Keratinocyte (primary cell): ENCODE measurements at places on chromosomes 6 and 20. TPM values are rescaled to one million over a fixed set of nuclear protein-coding genes. Genes with fewer than 3 reads are reported as not detected.

The BMP5 gene
- polyA plus RNA-seq: not detected in 3 replicates

The FILIP1 gene
- polyA plus RNA-seq: 0.01 TPM in 1 of 3 replicates, not detected in the others

The NKX2-4 gene
- not detected in 3 replicates for polyA plus RNA-seq

The KIF3B gene
- 16.2 to 25.4 TPM (median 20.3 TPM) in 3 replicates for polyA plus RNA-seq

The CD83 gene
- 2.2 to 3.8 TPM (median 3.4 TPM) in 3 replicates for polyA plus RNA-seq

The DEFB132 gene
- not detected in 3 replicates for polyA plus RNA-seq

The HAO1 gene
- polyA plus RNA-seq: not detected in 3 replicates

The STMND1 gene
- polyA plus RNA-seq: not detected in 3 replicates

The TCF15 gene
- not detected in 3 replicates for polyA plus RNA-seq

The SIM1 gene
- polyA plus RNA-seq: not detected in 3 replicates

The CLDN20 gene
- polyA plus RNA-seq: 0.09 to 0.39 TPM in 2 of 3 replicates, not detected in the other

The OR2H2 gene
- polyA plus RNA-seq: not detected in 3 replicates

The E2F1 gene
- 1.3 to 3.4 TPM (median 2.8 TPM) in 3 replicates for polyA plus RNA-seq

The LBP gene
- polyA plus RNA-seq: not detected in 3 replicates

The OTOR gene
- not detected in 3 replicates for polyA plus RNA-seq

The HLA-F gene
- polyA plus RNA-seq: 36.2 to 66.6 TPM (median 46.0 TPM) in 3 replicates

The CASS4 gene
- polyA plus RNA-seq: 0.01 to 0.10 TPM in 2 of 3 replicates, not detected in the other

The FAM209A gene
- 0.35 to 0.55 TPM in 2 of 3 replicates, not detected in the other for polyA plus RNA-seq

The HLA-DQA2 gene
- not detected in 3 replicates for polyA plus RNA-seq

The MCM8 gene
- polyA plus RNA-seq: 2.9 to 7.0 TPM (median 4.0 TPM) in 3 replicates

The RBM24 gene
- polyA plus RNA-seq: 1.3 to 1.9 TPM (median 1.3 TPM) in 3 replicates

The RBBP8NL gene
- polyA plus RNA-seq: 0.05 to 0.26 TPM (median 0.13 TPM) in 3 replicates

The DZANK1 gene
- 1.7 to 3.4 TPM (median 3.0 TPM) in 3 replicates for polyA plus RNA-seq

The DEF6 gene
- 12.4 to 17.4 TPM (median 17.3 TPM) in 3 replicates for polyA plus RNA-seq

The CLPSL2 gene
- polyA plus RNA-seq: not detected in 3 replicates

The ATP6V1G2 gene
- polyA plus RNA-seq: 0.46 to 1.3 TPM (median 0.94 TPM) in 3 replicates

The PBOV1 gene
- not detected in 3 replicates for polyA plus RNA-seq

The SIGLEC1 gene
- polyA plus RNA-seq: not detected in 3 replicates

The TUBE1 gene
- polyA plus RNA-seq: 6.3 to 15.4 TPM (median 11.0 TPM) in 3 replicates

The RING1 gene
- 20.3 to 28.3 TPM (median 23.0 TPM) in 3 replicates for polyA plus RNA-seq

The PRICKLE4 gene
- polyA plus RNA-seq: 0.13 to 0.61 TPM (median 0.32 TPM) in 3 replicates

The SLC24A3 gene
- polyA plus RNA-seq: 0.17 to 0.37 TPM (median 0.36 TPM) in 3 replicates

The EYA4 gene
- 0.01 to 0.05 TPM in 2 of 3 replicates, not detected in the other for polyA plus RNA-seq

The CCN6 gene
- 0.46 to 0.90 TPM (median 0.50 TPM) in 3 replicates for polyA plus RNA-seq

The GHRH gene
- polyA plus RNA-seq: not detected in 3 replicates

The SRSF12 gene
- 0.16 to 0.28 TPM (median 0.19 TPM) in 3 replicates for polyA plus RNA-seq

The BPIFB4 gene
- polyA plus RNA-seq: not detected in 3 replicates

The IRF4 gene
- 0.01 to 0.12 TPM (median 0.10 TPM) in 3 replicates for polyA plus RNA-seq

The SIRPB2 gene
- 1.1 to 2.1 TPM (median 1.6 TPM) in 3 replicates for polyA plus RNA-seq

The C6orf141 gene
- 20.7 to 59.1 TPM (median 51.6 TPM) in 3 replicates for polyA plus RNA-seq

The OLIG3 gene
- not detected in 3 replicates for polyA plus RNA-seq

The BTN1A1 gene
- polyA plus RNA-seq: not detected in 3 replicates

The MACROD2 gene
- 0.49 to 0.71 TPM (median 0.52 TPM) in 3 replicates for polyA plus RNA-seq

The COL11A2 gene
- polyA plus RNA-seq: 0.06 to 0.18 TPM (median 0.08 TPM) in 3 replicates

The LST1 gene
- polyA plus RNA-seq: 0.18 TPM in 1 of 3 replicates, not detected in the others

The AHCY gene
- 320 to 367 TPM (median 348 TPM) in 3 replicates for polyA plus RNA-seq
